ENCODE measurements at places on chromosomes 6 and 20.

DNA sequence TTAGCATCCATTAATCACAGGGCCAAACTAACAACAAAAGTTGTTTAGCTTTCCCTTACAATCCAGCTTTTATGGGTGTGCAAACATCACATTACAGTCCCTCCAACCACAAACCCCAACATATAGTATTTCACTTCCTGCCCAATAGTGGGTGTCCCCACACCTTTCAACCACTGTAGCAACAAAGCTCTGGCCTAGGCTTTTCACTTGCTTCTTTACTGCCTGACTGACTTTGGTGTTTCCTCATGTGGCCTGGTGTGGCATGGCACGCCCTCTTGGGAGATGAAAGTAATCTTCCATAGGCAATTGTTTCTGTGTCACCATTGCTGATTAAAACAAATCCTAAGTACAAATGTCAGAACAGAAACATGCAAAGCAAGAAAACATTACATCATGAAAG is 46.3 kb downstream of the MCM8 start:
- no peak for DNase-seq

- DNase-seq, result no peak
Measured at GRCh38 chr6:72564231-72564630, 57.6 kb upstream of the KCNQ5 start.

DNA sequence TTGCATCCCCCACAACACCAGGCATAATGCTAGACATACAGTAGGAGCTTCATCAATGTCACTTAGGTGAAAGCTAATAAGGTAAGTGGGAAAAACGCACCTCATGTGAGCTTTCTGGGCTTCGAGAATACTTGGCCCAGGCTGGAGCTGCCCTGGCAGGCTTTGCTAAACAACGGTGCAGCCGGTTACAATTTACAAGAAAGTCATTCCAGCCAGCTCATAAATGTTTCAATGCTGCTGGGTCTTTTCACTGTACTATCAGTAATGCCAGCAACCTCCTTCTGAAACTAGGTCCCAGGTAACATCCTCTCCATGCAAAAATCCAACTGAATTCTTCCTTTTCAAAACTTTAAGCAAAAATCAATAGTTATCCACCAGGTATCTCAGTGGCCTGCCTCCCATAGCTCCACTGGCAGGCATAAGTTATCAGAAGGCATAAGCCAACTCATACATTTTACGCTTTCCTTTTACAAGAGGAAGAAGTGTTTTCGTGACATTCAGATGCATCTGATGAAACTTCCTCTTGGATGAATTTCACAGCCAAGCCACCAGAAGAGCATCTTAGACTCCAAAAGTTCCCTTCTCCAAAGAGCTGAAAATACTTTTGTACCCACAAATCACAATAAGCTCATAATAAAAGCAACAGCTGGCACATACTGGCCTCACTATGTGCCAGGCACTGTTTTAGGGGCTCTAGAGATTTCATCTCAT is 56.3 kb downstream of the RTN4IP1 start:
- no peak for DNase-seq

GRCh38 chr20:59776059-59776603 is 157.3 kb downstream of the SYCP2 start:
- no peak for DNase-seq

DNA sequence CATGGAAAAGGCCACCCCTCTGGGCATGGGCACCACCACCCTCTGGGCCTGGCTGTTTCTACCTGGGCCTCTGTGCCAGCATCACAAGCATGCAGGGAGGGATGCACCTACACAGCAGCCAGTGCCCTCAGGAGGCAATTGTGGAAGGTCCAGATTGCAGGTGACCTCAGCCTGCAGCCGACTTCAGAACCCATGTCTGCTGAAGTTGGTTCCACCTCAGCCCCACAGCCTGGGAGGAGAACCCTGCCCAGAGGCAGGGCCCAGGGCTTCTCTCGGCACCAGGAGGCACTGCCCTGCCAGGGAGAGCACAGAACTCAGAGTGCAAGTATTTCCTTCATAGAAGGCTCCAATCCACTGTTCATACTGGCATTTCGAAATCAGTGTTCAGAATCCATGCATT is 149.8 kb downstream of the TTLL2 start:
- DNase-seq, result no peak

- no peak for DNase-seq
Measured at GRCh38 chr6:43671011-43671800, 16.4 kb downstream of the MRPS18A start.

- no peak for DNase-seq
Measured at GRCh38 chr6:21187485-21187884, 406.1 kb upstream of the SOX4 start.

DNA sequence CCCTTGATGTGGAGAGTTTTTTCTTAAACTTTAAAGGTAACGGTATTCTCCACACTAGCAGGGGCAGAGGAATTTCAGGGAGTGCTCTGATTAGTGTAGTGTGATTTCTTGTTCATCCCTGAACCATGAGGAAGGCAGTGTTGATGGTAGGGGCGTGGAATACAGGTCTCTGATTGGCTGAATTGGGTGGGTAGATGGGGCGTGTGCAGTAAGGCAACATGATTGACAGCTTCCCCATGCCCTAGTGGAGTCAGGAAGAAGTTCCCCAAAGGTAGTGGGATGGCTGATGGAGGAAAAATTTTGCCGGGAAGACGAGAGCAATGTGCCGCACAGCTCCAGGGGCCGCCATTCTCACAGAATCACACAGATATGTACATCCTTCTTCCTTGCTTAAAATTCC is 97.4 kb upstream of the SALL4 start:
- no peak for DNase-seq

GRCh38 chr6:80618953-80619352 is 512.5 kb downstream of the BCKDHB start:
- no peak for DNase-seq

DNA sequence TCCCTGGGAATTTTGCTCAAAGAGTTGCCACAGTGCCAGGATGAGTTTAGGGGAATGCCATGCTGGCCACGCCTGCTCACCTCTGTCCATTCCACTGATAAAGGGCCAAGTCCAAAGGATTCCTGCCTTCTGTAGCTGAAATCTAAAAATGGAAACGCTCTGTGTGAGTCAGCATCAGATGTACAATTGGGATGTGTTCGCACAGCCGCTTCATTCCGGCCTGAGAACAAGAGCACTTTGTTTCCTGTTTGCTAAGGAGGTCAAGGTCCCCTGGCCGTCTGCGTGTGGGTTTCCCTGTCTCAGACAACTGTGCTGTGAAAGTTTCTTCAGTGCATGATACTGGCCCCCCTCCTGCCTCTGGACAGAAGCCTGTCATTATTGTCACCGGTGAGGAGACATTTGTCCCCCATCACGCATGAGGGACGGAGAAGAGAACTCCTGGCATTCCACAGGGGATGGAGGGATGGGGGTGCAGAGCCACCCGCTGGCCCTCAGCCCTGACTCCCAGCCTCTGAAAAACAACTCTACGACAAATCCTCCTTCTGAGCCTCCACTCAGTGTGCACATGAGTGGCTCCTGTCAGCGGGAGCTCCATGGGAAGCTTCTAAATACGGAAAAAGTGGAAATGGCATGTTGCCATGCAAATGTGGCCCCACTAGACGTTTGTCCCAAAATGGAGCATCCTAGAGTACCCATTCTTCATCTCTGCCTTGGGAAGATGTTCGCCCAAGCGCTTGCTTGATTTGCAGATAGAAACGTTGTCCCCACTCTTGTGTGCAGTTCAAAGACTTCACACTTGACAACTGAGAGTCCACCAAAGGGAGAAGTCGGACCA is 143.5 kb upstream of the AFDN start:
- peak; percentile 42 for DNase-seq

DNA sequence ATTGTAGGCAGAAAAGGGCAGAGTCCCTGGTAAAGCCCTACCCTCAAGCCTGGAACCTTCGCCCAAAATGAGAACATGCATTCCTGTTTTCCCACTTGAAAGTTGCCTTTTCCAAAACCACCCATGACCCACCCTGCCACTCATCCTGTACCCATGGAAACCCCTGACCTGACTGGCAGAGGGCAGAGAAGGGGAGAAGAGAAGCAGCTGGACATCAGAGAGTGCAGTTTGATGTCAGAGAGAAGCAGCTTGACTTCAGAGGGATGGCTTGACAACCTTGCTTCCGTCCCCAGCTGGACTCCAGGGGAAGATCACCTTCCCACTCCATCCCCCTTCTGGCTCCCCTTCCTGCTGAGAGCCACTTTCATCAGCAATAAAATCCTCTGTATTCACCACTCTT is 123.6 kb upstream of the SHLD1 start:
- DNase-seq, result no peak

DNA sequence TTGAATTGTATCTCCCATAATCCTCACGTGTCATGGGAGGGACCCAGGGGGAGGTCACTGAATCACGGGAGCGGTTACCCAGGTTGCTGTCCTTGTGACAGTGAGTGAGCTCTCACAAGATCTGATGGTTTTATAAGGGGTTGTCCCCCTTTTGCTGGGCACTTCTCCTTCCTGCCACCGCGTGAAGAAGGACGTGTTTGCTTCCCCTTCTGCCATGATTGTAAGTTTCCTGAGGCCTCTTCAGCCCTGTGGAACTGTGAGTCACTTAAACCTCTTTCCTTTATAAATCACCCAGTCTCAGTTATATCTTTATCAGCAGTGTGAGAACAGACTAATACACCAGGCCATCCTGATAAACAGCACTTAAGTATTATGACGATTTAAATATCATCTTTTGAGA is 9.0 kb upstream of the MRGBP start:
- DNase-seq, result no peak

- no peak for DNase-seq
Measured at GRCh38 chr6:134436281-134436815, 118.4 kb upstream of the SGK1 start.

- no peak for DNase-seq
Measured at GRCh38 chr20:1711826-1712601, 54.4 kb upstream of the SIRPG start.

DNA sequence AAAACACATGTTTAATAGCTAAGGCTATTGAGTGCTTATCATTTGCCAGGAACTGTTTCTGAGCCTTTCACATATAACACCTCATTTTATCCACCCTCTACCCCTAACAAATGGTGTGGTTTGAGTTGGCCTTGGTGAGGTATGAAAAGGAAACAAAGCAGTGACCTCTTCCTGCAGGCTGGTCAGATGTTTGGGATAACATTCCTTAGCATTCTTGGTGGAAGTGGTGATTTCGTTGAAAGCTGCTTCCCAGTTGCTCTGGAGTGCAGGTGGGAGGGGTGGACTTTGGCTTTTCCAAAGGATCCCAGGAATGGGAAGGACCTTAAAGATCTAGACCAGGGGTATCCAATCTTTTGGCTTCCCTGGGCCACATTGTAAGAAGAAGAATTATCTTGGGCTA is 41.3 kb downstream of the CARMIL1 start:
- no peak for DNase-seq

- DNase-seq, result no peak
Measured at GRCh38 chr20:13526551-13526950, 112.2 kb downstream of the TASP1 start.

DNA sequence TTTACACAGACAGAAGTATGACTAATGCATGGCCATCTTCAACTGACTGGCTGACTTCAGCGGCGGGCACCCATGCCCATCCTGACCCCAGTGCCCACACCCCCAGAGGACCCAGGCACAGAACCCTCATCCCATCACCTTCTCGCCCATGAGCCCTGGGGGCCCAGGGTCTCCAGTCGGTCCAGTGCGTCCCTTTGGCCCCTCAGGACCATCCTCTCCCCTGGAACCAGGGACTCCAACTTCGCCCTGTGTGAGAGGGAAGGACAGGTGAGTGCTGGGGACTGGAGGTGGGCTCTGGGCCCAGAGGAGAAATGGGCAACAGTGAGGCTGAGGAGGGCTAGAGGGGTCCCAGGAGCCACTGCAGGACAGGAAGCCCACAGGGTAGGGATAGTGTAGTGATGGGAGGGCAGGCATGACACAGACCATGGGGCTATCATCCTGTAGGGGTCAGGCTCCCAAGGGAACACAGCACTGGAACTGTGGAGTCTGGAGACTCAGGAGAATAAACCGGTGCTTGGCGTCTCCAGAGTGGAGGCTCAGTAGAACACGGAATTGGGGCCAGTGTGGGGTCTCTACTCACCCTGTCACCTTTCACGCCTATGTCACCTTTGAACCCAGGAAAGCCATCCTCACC is 16.7 kb downstream of the COL11A2 start:
- peak; percentile 68 for DNase-seq

DNA sequence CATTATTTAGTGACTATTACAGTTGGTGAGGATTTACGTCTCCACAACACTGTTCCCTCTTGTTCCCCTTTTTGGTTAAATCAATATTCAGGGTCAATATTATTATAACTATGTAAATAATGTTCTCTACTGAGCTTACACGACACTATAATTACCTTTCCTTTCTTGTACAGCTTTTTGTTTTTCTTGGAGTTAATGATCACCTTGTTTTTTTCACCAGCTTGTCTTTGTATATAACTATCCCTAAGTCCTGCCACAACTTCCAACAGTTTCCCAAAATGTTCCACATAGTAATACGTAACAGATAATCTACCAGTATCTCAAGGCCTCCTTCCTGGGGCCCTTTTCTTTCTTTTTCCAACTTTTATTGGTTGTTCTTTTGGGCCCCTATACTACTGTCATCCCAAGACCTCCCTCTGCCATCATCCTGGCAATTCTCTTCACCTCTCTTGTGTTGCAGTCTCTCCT is 142.0 kb upstream of the SOX4 start:
- DNase-seq, result no peak

DNA sequence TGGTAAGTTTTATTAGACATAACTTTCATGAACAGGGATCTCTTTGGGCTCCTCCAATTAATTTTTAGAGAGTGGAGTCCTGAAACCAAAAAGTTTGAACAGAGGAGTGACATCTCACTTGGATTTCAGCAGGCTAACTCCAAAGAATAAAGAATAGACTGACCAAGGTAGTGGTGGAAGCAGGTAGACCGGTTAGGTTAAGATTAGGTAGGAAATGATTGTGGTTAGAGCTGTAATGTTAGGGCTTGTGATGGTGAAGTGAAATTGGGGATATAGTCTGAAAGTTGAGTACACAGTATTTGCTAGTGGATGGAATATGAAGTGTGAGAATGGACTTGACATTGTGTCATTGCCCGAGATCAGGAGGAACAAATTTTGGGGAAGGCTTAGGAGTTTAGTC is 27.8 kb downstream of the QKI start:
- DNase-seq, result no peak

GRCh38 chr20:43921227-43921780 is 6.7 kb downstream of the TOX2 start:
- DNase-seq, result no peak

GRCh38 chr6:133957227-133957626 is 4.2 kb downstream of the TBPL1 start:
- no peak for DNase-seq

DNA sequence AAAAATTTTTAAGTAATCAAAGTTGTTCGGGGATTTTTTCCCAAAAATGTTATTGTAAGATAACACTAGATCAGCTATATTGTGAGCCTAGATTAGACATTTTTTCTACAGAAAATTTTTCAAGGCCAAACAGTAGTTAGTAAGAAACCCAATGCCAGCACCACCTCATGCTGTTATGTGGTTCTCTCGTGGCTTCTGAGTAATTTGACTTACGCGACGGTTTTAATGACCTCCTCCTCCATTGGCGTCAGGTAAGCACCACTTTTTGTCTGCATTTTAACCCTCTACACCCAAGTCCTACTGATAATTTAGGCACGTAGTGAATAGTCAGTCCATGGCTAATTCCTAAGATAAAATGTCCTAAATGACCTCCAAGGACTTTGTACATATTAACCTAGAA is 9.7 kb downstream of the RPS6KA2 start:
- DNase-seq, result no peak

Measured in chondrocyte (in vitro differentiated cells).